ENCODE measurements at places on chromosomes 7 and 10.

DNA sequence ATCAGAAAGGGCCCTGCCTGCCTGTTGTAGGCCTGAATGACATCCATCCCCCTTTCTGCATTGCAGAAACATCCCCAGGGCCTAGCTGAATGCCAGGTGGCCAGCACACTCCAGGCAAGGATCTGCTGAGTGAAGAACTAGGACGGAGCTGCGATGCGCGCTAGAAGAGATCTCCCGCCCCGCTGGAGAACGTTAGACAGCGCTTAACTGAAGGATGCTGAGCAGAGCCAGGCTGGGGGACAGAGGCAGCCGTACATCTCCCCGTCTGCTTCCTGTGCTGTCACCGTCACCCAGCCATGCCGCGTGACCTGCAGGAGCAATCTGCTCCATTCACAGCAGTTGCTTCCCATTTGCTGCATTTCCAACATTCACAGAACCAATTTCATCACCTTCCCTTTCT, 73.3 kb downstream of the FAM53B start:
- no peak for DNase-seq

DNA sequence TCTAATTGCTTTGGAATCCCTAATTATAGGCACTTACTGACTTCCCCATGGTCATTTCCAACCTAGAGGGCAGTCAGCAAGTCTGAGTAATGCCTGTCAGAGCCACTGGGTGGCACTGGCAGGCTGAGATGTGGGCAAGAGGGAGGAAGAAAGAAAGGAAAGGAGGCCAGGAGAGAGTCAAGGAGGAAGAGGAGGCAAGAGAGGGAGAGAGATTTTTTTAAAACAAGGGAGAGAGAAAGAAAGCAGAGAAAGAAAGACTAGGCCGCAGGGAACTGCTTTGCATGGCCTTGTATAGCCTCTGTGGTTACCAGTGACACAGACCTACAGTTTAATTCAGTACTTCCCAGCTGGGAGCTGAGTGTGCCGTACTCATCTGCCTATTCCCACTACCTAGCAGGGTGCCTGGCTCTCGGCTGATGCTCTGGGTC, 210.4 kb upstream of the ADO start:
- peak; percentile 18 for DNase-seq

DNA sequence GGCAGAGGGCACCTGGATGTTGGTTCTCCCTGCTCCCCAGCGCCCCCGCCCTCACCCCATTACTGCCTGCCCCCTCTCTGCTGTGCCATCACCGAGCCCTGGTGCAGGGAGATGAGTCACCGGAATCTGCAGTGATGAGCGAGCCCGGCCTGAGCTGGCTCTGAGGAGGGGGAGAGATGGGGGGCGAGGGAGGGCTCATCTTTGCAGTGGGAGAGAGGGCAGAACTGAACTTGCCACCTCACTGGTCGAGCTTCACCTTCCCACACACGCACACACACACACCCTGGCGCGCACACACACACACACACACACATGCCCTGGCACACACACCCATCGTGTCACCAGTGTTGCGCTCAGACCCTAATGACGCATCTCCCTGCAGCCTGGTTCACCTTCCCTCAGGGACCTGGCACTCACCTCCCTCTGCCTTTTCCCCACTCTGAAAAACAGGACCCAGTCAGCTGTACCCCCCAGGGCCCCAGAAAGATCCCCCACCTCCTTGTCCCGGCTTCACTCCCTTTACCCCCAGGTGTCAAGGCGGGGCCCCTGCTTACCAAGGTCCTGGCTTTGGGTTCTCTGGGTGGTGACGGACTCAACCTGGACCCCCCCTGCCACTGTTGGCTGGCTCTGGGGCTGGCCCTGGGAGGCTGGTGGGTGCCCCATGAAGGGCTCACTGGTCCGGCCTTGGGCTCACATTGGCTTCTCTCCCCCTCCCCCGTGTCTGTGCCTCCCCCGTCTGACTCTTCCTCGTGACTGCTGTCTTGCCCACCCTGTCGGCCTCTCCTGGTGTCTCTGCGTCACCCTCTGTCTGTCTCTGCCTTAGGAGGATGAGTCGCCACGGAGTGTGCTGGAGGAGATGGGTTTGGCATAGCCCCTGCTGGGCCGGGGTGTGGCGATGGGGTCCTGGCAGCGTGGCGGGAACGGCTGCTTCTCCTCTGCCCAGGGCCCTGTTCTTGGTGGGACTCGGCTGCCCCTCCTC, 5.4 kb downstream of the VGF start:
- no peak for DNase-seq

GRCh38 chr7:26376175-26376917, 84.7 kb downstream of the SNX10 start:
- peak; percentile 92 for DNase-seq

- DNase-seq, result no peak
Observed at GRCh38 chr7:112771166-112771565, 19.0 kb downstream of the TMEM168 start.
